Motor neuron (in vitro differentiated cells): ENCODE measurements at places on chromosomes 5 and 9. TPM values are rescaled to one million over a fixed set of nuclear protein-coding genes. Genes with fewer than 3 reads are reported as not detected.
A peak's percentile ranks its signal among the peaks of the same experiment; 100 is the strongest.

DNA sequence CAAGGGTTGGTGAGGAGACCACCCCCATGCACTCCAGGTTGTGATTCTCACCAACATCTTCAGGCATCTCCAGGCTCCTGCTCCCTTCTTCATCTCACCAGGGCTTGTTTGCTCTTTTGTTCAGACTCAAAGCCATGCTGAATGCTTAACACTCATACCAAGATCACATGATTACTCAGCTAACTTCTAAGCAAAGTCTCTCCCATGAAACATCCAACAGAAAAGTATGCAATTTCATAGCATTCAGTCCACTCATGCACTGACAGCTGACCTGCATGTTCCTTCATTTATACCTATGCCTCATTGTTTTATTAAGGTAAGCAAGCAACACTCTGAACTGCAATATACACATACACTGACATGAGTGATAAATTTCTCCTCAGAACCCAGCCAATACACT, 69.0 kb downstream of the SHC3 start:
- ATAC-seq, result peak; percentile 16

DNA sequence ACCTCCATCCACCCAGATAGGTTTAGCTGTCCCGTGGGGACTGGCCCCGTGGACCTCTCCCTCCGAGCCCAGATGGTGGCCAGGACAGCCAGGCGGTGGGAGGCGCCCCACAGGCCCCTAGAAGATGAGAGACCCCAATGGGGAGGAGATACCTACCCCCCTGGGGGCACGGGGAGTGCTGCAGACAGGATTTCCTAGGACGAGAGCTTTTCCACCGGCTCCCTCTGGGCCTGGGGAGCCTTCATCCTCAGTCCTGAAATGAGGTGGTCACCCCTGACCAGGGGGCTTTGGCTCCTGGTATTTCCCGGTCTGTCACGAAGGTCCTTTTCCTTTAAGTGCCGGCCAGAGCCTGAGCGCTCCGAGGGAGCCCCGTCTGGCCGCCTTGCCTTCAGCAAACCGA, 46.8 kb downstream of the MRPL36 start:
- ATAC-seq, result no peak

- no peak for ATAC-seq
Measured at GRCh38 chr9:102035929-102036328, 297.5 kb upstream of the GRIN3A start.

GRCh38 chr5:56677690-56678305, 137.6 kb upstream of the MAP3K1 start:
- no peak for ATAC-seq

DNA sequence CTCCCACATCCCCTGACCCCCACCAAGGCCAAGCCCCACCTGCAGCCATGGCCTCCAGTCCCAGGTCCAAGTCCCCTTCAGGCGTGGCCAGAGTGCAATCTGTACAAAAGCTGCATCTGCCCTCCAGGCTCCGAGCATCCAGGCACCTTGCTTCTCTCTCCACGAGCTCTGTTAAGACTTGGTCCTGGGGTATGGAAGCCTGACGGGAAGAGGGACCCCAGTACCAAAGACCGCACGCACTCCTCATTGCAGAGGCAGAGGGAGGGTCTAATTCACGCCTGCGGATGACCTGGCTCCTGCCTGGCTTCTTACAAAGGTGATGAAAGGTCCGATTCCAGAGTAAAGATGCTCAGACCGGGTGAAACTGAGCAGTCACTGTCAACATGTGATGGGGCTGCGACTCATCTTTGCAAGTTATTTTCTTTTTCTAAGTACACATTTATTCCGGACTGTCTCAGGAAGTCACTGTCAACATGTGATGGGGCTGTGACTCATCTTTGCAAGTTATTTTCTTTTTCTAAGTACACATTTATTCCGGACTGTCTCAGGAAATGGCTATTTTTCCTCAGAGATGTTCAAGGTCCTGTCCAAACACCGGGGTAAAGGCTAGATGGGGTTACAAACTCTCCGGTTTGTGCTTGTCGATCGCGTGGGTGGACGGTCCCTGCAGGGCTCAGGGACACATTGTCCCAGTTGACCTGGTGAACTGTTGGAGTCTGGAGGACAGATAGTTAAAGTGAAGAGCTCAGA, 252.0 kb upstream of the IRX4 start:
- peak; percentile 90 for ATAC-seq

DNA sequence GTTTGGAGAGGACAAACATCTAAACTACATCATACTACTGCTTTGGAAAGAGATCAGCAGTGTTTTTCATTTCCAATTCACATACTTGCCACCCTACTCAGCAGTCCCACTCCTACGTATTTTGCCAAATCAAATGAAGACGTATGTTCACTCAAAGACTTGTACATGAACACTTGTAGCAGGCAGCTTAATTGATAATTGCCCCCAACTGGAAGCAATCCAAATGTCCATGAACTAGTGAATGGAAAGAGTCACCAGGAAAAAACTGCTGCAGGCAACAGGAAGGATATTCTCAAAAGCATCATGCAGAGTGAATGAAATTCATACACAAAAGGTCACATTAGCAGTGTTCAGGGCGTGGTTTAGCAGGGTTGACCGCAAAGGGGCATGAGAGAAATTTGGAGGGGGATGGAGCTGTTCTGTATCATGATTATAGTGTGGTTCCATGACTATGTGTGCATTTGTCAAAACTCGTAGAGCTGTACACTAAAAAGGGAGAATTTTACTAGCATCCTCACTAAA, 38.8 kb downstream of the PAEP start:
- no peak for ATAC-seq

- no peak for ATAC-seq
Measured at GRCh38 chr5:157323107-157323706, 57.3 kb downstream of the CYFIP2 start.

- ATAC-seq, result no peak
Measured at GRCh38 chr5:159095151-159095721, 4.5 kb downstream of the EBF1 start.

DNA sequence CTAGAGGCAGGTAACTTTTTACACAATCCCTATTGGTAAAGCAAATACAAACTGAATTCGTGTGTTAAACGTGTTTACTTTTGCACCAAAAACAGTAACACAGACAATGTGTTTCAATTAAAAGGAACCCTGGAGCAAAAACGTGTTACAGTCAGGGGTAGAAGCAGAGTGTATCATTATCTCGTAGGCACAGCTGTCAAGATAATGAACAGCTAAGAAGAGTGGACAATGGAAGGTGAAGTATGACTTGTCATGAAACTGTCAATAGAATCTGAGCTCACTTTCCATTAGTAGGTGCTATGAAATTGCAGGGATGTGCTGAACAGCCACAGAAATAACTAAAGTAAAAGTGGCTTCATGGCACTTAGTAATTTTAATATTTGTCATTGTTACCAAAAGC, 1229.8 kb upstream of the WWC1 start:
- no peak for ATAC-seq

DNA sequence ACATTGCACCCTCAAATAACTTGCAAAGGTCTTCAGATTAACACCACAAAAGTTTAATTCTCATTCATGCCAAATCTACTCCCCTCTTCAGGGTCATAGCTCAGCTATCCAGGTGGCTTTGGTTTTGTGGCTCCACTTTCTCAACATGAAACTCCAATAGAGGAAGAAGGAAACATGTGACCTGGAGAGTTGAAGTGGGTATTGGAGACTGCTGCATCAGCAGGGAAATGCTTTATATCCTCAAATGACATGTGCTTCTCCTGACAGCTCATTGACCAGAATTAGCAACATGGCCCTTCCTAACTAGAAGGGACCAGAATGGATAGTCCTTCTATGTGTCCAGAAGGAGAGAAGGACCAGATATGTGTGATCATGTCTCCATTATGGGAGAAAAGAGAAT, 73.6 kb downstream of the TLR4 start:
- no peak for ATAC-seq

- peak; percentile 72 for ATAC-seq
Measured at GRCh38 chr5:177496727-177497291, 595 bp downstream of the PDLIM7 start.

GRCh38 chr5:135825373-135826220, 8.9 kb upstream of the SLC25A48 start:
- no peak for ATAC-seq

DNA sequence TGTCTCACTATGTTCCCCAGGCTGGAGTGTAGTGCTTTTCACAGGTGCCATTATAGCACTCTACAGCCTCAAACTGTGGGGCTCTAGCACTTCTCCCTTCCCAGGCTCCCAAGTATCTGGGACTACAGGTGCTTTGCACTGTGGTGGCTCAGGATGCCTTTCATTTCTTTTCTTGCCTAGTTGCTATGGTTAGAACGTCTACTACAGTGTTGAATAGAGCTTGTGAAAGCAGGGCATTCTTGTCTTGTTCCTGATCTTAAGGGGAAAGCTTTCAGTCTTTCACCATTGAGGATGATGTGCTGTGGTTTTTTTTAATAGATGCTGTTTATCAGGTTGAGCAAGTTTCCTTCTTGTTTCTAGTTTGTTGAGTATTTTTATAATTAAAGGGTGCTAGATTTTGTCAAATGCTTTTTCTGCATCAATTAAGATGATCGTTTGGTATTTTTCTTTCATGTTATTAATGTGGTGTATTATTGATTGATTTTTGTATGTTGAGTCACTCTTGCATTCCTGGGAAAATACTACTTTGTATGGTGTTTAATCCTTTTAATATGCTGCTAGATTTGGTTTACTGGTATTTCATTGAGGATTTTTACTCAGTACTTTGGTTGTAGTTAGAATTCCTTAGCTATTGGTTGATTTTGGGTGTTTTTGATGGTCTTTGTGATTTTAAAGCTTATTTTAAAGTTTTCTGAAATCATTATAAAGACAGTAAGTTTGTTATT, 35.6 kb downstream of the GPBP1 start:
- no peak for ATAC-seq

- ATAC-seq, result no peak
Measured at GRCh38 chr9:130043654-130044623, 950 bp upstream of the FNBP1 start.

DNA sequence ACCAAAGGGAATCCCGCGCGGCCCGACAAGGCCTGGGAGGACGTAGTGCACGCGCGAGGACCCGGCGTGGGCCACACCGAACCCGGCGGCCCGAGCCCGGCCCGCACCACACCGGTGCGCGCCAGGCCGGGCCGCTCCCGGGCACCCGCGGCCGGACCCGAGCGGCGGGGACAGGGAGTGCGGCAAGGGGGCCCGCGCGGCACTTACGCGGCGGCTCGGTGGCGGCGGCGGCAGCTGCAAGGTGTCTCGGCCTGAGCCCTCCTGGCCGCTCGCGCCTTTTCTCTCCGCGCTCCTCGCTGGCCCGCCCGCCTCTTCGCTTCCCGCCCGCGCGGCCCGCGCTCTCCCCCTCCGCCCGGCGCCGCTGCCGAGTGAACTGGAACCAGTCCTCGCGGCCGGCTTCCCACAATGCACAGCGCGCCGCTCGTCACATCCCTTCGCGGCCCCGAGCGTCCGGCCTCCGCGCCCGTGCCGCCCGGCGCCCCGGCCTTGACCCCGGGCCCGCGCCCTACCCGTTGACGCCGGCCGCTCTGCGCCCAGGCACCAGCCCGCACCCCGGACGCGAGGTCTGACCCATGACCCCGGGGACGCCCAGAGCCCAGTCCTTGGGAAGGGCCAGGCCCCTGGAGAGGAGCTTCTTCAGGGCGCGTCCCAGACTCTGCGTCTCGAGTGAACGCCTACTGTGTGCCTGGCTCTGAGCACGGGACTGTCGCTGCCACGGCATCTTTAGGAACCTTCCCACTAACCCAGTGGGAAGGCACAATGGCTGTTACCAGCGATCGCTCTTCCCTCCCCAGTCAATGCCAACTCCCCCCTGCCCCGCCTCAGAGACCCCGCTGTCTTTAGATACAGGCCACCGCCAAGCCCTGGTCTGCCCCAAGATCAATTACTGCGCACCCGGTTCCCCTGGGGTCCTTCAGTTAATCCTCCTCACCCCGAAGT, at the start of gene MACROH2A1:
TSS of gene MACROH2A1 (minus strand) at position 377 of the 939 bp plus-strand sequence. CDS start 10,138 bp downstream, outside the sequence.
- peak; percentile 93 for ATAC-seq

DNA sequence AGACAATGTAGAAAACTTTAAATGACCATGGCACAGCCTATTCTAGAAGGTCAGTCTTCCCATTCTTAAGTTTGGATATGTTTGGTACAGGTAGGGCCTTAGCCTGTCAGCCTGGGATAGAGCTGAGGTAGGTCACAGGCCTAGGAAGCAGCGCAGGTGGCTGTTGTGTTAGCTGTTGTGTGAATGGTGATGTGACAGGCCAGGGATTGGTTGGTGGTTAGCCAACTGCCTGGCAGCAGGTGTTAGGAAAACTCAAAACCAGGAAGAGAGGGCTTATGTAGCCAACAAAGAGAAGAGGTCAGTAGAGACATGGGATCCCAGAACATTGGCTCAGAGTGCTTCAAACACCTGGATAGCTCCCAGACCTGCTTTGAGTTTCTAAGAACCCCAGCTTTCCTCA, 84.2 kb downstream of the FBXO38 start:
- no peak for ATAC-seq

GRCh38 chr5:148956477-148957385, 106.1 kb downstream of the SH3TC2 start:
- no peak for ATAC-seq

GRCh38 chr5:143552680-143553079, 149.2 kb upstream of the NR3C1 start:
- ATAC-seq, result no peak

DNA sequence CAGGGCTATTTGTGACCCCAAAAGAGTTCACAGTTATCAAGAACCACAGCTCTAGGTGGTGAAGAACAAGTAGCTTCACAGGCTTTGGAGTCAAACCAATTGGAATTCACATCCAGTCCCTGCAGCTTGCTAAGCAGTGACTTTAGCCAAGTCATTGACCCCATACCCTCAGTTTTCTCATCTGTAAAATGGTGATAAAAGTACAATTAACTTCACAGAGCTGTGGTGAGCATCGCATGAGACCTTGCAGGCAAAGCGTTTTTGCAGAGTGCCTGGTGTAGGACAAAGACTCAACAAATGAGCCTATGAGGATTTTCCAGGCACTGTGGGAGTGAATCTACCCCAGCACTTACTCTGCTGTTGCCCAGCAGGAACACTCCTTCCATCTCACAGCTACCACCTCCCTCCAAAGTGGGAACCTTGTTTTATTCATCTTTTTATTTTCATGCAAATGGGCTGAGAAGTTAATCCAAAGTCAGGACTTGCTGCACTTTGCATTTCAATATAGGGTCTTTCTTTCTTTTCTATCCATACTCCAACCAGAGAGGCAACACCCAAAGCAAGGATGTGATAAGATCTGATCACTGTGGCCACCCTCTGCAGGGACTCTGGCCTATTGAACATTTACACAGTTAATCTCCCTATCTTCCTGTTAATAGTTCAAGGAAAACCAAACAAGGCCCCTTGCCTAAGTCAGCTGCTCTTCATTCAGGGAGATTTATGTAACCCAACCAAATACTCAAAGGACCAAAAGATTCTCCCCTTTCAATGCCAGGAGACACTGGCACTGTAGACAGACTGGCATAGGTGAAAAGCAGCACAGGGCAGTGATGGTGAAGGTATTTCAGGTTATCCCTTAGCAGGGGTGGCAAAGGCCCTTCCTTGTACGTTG, 41.9 kb downstream of the ABCA1 start:
- ATAC-seq, result peak; percentile 80

The OR13C3 gene
- not detected in 2 replicates for total RNA-seq

The CER1 gene
- total RNA-seq, result 0.36 and 0.38 TPM in 2 replicates

The TIMD4 gene
- not detected in 2 replicates for total RNA-seq

The ANKRD31 gene
- 1.1 and 1.3 TPM in 2 replicates for total RNA-seq

The ZNF658 gene
- total RNA-seq, result 5.7 and 6.3 TPM in 2 replicates

The INSL6 gene
- 0.16 and 0.38 TPM in 2 replicates for total RNA-seq

The FCN2 gene
- total RNA-seq, result not detected in 2 replicates

The CDH12 gene
- 30.5 and 31.7 TPM in 2 replicates for total RNA-seq
